ENCODE measurements at places on chromosomes 5 and 9.

DNA sequence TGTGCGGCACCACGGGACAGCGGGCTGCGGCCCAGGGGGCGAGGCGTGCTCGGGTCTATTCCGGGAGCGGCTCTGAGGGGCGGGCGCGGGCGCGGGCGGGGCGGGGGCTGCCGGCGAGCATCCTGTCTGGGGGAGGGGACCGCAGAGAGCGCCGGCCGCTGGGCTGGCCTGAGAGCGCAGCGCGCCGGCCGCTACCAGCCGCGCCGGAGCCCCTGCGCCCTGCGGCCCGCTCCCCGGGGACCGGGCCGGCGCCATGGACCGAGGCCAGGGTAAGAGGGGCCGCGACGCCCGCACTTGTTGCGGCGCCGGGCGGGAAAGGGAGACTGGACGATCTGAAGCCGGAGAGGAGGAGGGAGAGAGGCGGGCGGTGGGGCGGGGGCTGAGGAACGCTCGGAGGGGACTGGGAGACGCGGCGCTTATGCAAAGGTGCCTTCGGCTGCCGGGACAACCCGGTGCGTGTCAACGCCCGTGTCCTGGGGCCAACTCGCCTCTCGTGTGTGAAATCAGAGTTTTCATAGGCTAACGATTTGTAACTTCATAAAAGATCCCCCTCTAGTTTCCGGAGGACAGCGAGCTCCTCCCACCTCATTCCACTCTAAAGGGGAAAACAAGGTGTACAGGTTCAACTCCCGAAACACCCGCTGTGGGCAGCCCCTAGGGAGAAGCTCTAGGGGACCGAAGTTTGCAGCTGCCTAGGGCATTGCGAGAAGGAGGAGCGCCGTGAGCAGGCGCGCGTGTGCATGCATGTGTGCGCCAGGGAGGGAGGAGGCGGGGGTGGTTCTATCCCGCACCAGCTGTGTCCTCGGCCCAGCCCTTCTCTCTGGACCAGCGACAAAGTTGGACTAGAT, at the start of gene AFAP1L1:
TSS of gene AFAP1L1 (plus strand) at position 144 of the 848 bp plus-strand sequence. CDS start at position 254, 110 bp downstream.
- no peak for DNase-seq

DNA sequence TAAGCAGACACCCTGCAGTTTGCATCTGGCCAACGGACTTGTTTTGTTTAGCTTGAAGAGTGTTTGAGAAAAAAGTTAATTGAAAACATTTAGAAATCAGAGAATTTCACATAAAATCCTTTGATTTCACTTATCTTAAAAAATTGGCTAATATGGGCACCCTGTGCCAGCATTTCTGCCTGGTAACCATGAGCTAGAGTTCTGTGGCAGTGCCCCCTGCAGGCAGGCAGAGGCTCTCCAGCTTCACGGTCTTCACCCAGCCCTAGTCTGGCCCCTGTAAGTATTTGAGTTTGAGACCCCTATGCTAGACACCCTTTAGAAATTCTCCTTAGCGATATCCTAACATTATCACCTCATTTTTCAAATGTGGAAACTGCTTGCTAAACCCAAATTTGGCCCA, 18.8 kb upstream of the FANCC start:
- no peak for DNase-seq

GRCh38 chr5:42753099-42753498, 3.5 kb upstream of the CCDC152 start:
- DNase-seq, result no peak

DNA sequence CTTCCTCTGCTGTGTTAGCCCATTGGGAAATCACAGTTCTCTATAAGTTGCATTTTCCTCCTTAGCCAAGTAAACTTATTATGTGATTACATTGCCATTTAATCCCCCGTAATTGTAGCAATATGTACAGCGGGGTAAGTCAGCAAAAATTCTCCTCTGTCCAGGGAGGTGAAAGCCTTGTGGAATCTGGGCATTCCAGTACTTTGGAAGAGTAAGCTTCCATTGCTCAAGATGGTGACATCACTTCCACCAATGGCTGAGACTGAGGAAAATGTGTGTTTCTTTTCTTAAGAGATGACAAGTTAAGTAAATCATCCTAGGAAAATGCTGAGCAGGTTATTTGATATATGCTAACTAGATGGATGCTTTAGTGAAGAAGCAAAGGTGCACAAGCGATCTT, 436.7 kb downstream of the CETN3 start:
- DNase-seq, result peak; percentile 63

DNA sequence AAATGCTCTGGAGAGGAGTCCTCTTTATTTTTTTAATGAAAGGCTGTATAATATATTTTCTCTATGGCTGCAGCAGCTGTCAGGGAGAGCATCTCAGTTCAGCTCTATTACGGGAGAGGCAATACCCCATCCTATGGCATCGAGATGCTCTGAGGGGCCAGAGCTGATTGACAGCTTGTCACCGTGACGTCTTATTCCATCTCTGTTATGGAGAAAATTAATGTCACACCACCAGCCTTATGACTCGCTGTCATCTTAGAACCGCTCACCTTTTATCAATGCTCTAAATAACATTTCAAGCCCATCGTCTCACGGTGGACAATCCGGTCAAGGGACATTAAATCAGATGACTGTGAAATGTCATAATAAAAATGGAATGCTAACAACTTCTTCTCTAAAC, 273.5 kb downstream of the SLF1 start:
- no peak for DNase-seq

- no peak for DNase-seq
Measured at GRCh38 chr9:127987103-127987614, 6.4 kb upstream of the EEIG1 start.

- no peak for DNase-seq
Measured at GRCh38 chr5:58185801-58186200, 274.1 kb downstream of the PLK2 start.

DNA sequence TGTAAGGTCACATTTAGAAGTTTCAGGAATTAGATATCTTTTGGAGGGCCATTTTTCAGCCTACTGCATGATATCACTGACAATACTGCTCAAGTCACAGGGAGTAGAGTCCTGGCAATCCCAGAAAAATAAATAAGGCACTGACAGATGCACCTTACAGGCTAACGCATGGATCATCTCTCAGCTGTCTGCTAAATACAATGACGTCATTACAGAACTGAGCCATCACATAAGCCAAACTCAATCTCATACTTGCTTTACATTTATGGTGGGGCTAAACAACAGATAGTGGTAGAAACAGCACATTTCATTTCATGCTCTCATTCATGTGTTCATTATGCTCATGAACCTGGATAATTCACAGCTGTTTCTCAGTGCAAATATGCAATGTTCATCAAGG, 243.7 kb downstream of the SEMA5A start:
- DNase-seq, result no peak

- no peak for DNase-seq
Measured at GRCh38 chr9:68509689-68510088, 31.0 kb downstream of the TMEM252 start.

DNA sequence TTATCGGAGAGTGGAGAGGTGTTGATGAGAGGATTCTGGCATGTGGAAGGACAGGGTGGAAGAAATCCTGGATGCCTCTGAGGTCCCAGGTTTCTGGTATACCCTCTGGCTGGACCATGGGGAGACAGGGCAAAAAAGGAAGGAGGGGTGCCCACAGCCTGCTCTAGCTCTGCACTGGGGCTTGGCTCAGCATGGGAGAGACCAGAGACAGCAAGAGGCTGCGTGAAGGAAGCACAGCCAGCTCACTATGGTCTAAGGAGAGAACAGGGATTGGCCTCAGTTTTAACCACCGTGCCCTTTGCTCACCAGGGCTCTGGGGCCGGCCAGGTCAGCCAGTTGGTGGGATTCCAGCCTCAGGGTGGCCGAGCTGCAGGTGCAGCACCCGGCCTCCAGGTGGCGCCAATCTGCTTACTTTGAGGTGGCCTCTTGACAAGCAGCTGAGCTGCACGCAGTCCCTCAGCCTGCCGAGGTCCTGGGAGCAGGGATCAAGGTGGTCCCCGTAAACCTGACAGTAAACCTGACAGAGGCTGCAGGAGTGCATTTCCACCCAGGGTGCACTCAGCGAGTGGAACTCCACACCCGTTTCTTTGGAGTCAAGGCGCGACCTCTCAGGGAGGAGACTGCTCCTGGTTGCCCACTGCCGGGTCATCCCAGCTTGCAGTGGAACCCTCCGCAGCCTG, 25.0 kb upstream of the SPTLC1 start:
- peak; percentile 21 for DNase-seq

DNA sequence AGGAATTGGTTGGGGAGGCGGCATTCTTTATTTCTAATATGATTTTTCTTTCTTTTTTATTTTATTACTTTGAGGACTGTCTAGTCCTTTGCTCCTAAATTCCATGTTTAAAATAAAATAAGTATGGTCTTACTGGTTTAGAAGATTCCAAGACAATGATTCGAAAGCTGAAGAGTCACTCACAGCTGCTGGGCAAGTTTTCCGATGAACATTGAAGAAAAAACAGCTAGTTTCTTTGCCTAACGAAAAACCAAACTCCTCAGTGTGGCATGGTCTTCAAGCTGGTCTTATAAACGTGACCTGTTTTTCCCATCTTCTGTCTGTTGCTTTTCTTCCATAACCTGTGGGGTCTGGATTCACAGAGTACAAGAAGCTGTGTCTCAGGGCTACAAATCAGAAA, 25.1 kb downstream of the ZNF474 start:
- DNase-seq, result no peak

DNA sequence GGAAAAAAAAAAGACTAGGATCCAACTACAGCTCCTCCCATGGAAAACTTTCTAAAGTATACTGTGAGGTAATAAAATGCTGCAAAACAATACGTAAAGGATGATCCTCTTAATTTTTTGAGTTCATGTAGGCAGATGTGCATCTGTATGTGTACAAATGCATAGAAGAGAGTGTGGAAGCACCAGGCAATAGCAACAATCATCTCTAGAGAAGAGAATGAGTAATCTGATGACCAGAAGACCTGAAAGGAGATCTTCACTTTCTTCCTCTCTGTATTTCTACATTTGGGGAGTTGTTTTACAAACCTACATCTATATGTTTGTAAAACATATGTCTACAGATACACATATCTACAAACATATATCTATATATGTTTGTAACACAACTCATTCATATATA, 29.3 kb upstream of the SPDL1 start:
- DNase-seq, result no peak

DNA sequence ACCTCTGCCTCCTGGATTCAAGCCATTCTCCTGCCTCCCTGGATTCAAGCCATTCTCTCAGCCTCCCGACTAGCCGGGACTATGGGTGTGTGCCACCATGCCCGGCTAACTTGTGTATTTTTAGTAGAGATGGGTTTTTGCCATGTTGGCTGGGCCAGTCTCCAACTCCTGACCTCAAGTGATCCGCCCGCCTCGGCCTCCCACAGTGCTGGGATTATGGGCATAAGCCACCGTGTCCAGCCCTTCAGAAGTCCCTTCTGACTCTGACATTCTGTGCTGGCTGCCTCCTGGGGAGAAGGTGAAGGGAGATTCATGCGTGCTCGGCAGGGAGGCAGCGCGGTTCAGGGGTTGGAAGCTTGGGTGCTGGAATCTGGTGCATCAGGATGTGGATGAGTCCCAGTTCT, 28.8 kb downstream of the PRRX2 start:
- no peak for DNase-seq

Data from fibroblast of skin of left quadriceps (primary cell).